ENCODE measurements at places on chromosomes 3 and 15.

DNA sequence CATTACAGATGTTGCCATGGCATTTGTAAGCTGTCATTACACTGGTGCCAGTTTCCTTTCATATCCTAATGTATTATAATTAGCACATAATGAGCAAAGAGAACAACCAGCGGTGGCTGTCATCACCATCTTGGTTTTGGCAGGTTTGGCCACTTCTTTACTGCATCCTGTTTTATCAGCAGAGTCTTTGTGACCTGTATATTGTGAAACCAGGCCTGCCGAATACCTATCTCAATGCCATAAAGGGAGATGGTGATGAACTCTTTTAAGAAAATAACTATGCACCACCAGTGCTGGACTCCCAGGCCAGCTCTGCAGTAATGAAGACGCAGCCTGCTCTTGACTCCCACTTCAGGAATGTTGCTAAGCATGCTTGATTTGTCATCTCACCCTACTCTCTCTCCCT, 458.1 kb upstream of the NR2F2 start:
- DNase-seq = no peak

DNA sequence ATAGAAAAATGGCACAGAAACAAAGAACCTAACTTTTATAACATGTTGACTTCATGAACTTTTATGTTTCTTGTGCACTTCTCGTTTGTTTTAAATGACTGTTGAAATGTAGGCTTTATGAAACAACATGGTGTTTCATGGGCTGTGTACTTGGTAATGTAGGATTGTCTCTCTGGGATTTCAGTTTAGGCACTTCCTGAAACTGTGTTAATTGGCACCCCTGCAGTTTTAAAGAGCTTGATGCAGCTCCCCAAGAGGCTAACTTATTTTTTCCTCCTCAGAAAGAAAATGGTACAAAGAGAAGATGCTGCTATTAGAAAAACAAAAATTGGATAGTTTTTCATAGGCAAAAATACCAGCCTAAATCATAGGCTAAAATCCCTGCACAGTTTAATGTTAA, 239.2 kb downstream of the GRM7 start:
- DNase-seq = no peak

GRCh38 chr15:78339559-78339958, 594 bp upstream of the CRABP1 start:
- DNase-seq = no peak

GRCh38 chr3:156448300-156448699, 106.6 kb downstream of the SSR3 start:
- DNase-seq = no peak

DNA sequence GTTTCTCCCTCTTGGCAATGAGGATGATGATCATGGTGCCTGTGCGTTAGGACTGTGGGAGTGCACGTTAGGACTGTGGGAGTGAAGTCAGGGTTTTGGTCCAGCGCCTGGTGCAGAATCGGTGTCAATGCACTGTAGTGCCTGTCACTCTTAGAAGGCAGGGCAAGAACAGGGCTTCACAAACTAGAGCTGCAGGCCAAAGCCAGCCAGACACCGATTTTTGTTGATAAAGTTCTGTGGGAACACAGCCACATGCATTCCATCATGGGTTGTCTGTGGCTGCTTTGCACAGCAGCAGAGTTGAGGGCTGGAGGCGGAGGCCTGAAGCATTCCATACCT, 32.6 kb upstream of the NR2C2 start:
- no peak for DNase-seq

- no peak for DNase-seq
Observed at GRCh38 chr3:38507120-38507519, 11.0 kb downstream of the EXOG start.

DNA sequence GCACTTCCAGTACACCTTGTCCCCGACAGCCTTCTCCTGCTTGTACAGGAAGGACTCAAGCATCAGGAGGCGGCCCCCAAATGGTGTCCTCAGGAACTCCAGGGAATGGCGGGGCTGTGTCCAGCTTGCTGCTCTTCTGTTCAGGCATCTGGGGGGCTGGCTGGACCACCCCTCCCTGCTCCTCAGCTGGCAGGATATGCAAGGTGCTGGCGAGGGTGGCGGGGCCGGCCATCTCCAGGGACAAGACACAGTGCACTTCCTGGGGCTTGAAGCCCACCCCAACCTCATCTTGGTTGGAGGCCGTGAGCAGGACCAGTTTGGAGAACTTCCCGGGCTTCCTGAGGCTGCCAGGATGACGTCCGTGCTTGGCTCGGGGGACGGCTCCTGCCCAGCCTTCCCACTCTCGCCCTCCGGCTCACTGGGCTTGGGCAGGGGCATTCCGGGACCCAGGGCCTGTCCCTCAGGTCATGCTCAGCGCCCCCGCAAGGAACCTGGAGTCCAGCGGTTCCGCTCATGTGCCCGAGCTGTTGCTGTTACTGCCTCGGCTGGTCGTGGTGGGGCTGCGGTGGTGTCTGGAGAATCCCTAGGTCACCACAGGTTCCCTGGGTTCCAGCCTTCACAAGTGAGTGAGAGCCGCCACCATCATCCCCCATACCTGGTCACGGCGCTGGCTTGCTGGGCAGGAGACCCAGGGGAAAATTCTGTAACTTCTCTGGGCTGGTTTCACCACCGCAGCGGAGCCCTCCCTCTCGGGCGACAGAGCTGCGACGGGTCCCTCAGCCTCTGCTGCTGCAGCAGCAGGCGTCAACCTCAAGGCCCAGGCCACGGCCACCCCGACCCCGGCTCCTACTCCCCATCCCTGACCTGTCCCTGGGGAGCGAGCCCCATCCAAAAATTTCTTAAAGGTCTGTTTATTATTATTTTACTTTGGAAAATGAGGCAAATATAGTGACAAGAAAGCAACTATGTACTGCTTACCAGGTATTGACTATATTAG, 82.8 kb upstream of the FXR1 start:
- DNase-seq = no peak

Measured in stimulated activated CD4-positive, alpha-beta T cell treated with anti-CD3 and anti-CD28 coated beads, Interleukin-1b, Interleukin-23, amount 100 ng/mL, for 1 hour (primary cell).